Lung (tissue), 17 donors: ENCODE measurements at places on chromosomes 2 and 18. TPM values are rescaled to one million over a fixed set of nuclear protein-coding genes. Genes with fewer than 3 reads are reported as not detected.

DNA sequence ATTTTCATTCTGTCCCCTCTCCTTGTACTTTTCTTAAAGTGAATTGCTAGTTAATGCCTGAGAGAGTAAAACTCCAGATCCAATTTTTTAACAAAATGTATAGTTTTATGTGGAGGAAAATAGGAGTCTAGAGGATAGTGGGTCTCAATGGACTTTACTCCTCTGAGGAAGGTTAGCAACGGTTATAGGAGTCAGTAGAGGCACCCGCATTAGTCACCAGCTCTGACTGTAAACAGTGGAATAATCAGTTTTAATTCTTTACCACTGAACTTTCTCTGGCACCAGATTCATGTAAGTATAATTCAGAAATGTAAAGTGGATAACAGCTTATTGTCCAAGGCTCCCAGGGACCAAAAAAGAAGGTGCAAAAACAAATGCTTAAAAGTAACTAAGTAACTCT, 38.7 kb upstream of the HNMT start:
- H3K27me3 ChIP-seq: no peaks in the 10 kb centered on the region
- no peak overlapping the region for H3K27ac ChIP-seq
- no peaks in the 10 kb centered on the region for H3K36me3 ChIP-seq
- no peaks in the 10 kb centered on the region for H3K4me1 ChIP-seq
- no peak overlapping the region for H3K4me3 ChIP-seq

DNA sequence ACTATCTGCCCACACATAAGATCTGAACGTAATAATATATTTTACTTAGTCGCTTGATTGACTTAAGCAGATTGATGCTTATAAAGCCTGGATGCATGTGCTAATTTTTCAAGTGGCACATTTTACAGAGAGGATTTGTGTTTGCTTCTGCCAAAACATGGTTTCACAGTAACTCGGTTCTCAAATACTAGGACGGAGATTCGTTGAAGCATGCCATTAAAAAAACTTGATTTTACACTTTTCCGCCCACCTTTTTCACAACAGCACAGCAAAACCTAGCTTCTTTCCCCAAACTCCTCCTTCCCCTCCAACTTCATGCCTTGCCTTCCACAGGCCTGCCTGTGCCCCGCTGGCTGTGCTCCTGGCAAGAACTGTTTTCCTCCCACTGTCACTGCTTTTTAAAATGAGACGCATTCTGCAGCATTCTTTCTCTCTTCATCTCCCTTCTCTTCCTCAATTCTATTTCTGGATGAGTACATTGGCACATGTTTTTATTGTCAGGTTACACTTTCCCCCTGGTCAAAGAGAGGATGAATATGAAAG, 55.1 kb upstream of the LMAN1 start:
- no peak overlapping the region for H3K27ac ChIP-seq
- no peak for DNase-seq
- no peaks in the 10 kb centered on the region for H3K27me3 ChIP-seq

DNA sequence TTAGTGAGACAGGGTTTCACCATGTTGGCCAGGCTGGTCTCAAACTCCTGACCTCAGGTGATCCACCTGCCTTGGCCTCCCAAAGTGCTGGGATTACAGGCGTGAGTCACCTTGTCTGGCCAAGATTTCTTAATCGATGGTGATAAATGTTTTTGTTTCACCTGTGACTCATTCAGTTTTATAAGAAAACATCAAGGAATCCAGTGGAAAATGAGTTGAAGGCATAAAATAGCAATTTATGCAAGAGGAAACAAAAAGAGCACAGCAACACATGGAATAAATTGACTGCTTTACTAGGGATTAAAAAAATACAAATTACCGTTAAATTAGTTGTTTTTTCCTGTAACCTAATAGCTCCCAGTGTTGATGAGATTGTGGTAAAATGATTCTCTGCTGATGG, 80.2 kb downstream of the CDK15 start:
- H3K36me3 ChIP-seq: no peaks in the 10 kb centered on the region
- H3K27me3 ChIP-seq: no peaks in the 10 kb centered on the region
- no peak overlapping the region for H3K27ac ChIP-seq
- H3K4me1 ChIP-seq: peaks cover 23% of the 10 kb centered on the region
- no peak for DNase-seq

GRCh38 chr18:23229472-23229871, 94.2 kb downstream of the CABLES1 start:
- H3K4me3 ChIP-seq: no peak overlapping the region
- H3K27ac ChIP-seq: no peak overlapping the region
- DNase-seq: peak; percentile 42

DNA sequence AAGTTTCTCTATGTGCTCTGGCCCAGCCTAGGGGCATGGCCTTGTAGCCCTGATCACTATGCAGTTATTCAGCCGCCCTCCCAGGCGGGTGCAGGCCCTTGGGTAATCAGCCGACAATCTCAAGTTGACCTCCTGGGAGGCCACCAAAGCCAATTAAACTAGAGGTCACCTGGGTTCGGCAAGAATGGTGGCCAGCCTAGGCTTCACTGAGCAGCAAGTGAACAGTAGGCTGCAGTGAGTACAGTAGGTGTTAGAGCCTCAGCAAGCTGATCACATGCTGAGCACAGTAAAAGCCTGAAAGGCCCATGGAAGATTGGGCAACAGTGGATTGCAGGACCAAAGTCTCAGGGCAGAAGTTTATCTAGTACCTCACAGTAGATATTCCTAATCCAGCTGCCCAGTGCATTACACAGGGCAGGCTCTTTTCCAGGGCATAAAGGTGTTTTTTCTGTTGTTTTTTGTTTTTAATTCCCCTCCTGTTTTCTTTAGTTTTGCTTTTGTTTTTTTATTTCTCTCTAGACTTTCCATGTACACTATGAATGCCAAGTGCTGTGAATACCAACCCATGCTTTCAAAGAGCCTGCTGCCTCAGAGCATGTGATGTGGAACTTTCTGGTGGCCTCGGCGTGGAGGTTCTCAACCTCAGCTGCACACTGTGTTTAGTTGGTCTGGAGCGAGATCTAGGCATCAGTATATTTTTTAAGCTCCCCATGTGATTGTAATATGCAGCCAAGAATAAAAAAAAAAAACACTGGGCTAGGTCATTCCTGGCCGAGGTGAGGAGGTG, 55.9 kb upstream of the ATL2 start:
- H3K4me1 ChIP-seq: no peaks in the 10 kb centered on the region
- DNase-seq: no peak
- no peaks in the 10 kb centered on the region for H3K36me3 ChIP-seq
- no peaks in the 10 kb centered on the region for H3K27me3 ChIP-seq

- H3K4me3 ChIP-seq: no peak overlapping the region
- no peaks in the 10 kb centered on the region for H3K36me3 ChIP-seq
- no peaks in the 10 kb centered on the region for H3K27me3 ChIP-seq
- DNase-seq: no peak
- H3K4me1 ChIP-seq: peaks cover 3% of the 10 kb centered on the region
These were observed 259.1 kb downstream of the LTBP1 start for GRCh38 chr2:33205693-33206434.

DNA sequence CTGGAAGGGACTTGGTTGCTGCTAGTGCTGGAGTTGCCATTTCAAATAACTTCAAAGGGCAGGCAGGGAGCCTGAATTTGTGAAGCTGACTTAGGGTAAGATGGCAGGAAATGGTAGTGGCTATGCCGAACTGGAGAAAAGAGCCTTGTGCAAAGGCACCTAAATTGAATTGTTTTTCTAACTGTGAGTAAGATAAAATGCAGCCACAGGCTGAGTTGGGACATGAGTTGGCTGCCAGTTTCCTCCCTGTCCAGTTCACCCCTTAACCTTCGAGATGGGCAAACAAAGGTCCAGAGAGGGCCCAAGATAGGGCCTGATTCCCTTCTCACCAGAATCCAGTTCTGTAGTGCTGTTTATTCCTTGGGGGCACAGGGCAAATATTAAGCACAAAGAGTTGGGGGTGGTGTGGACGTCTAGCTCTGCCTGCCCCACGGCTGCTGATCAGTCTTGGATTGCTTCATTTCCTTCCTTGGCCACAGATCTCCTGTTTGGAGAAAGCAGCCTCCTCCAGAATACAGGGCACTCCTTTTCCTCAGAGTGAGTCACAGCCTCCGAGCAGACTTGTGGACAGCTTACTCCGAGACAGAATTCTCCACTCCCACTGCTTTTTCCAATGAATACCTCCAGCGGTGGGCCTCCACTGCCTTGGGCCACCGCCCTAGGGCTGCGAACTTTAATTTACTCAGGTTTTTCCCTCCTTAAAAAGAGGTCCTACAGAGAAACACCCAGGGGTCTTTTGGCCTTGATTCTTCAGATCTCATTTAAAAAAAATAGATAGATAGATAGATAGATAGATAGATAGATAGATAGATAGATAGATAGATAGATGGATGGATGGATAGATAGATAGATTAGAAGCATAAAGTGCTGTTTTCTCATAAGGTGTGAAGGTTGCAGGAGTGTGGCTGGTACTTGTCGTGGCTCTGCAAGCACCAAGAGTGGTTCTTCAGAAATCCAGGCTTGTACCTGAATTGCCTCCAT, 18.4 kb upstream of the SLC20A1 start:
- no peak for DNase-seq
- peaks cover 13% of the 10 kb centered on the region for H3K4me1 ChIP-seq
- peak overlapping the region; percentile 63 for H3K27ac ChIP-seq
- no peaks in the 10 kb centered on the region for H3K27me3 ChIP-seq
- H3K36me3 ChIP-seq: no peaks in the 10 kb centered on the region

GRCh38 chr2:227860221-227860641, 11.2 kb upstream of the DAW1 start:
- no peaks in the 10 kb centered on the region for H3K27me3 ChIP-seq
- DNase-seq: no peak
- no peak overlapping the region for H3K27ac ChIP-seq
- H3K36me3 ChIP-seq: no peaks in the 10 kb centered on the region

Gene NMS
- polyA plus RNA-seq: not detected

Gene IRS1
- polyA plus RNA-seq: 3.1 TPM
